CD8-positive, alpha-beta memory T cell (primary cell): ENCODE measurements at places on chromosomes 7 and 10.
A peak's percentile ranks its signal among the peaks of the same experiment; 100 is the strongest.

DNA sequence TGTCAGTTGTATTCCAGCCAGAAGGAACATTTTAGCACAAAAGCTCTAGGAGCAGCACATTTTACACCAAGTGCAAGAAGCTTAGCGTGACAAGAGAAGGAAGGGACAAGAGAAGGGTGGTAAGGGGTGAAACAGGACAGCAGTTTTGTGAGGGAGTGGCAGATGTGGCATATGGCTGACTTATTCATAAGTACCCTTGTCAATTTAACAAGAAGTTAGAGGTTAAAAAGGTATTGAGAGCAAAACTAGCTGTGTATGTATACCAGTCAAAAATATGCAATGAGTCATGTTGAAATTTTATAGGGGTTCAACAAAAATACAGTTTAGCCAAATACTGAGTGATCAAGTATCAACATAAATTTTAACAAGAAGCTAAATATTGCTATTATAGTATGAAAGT, 561.5 kb upstream of the POT1 start:
- DNase-seq: no peak

DNA sequence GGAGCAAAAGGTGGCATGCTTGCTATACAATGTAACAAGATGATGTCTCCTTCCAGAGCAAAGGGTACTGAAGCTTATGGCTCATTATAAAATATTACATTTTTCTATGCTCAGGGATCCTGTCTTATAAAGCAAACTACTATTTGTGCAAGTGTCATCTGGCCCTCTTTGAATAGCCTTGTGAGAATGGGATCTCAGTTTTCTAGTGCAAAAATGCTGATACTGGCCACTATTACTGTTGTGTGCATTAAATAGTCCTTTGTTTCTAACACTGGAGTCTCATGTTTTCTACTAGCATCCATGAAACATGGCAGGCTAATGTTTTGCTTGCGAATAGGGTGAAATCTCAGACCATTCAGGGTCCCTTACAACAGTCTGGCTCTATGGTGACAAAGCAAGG, 823.0 kb downstream of the REEP3 start:
- no peak for DNase-seq

- DNase-seq: no peak
Measured at GRCh38 chr7:39613577-39613976, 9.8 kb upstream of the RALA start.

- no peak for DNase-seq
Measured at GRCh38 chr7:30751696-30752273, at the start of gene INMT. Gene INMT (plus strand): TSS chr7:30752135. CDS start chr7:30752151, 16 bp downstream.

DNA sequence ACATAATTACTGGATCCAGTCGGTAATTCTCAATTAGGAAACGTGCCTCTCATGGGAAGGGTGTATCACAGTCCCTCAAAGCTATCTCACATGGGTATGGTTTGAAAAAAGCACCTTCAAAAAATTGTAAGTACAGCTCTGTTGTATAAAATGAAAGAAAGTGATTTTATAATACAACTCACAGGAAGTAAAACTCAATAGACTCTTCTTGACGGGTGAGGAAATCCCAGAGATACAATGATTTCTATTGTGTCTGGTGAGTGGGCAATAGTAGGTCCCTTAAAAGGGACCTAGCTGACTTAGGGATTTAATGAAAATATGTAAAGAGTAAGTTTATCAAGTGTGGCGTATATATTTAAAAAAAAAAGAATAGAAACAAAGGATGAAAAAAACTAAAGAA, 27.0 kb downstream of the TASOR2 start:
- DNase-seq: peak; percentile 3
